Myocyte (in vitro differentiated cells): ENCODE measurements at places on chromosomes 2 and 18. TPM values are rescaled to one million over a fixed set of nuclear protein-coding genes. Genes with fewer than 3 reads are reported as not detected.
A peak's percentile ranks its signal among the peaks of the same experiment; 100 is the strongest.

- DNase-seq = no peak
Observed at GRCh38 chr2:207444756-207445155, 85.0 kb upstream of the CREB1 start.

DNA sequence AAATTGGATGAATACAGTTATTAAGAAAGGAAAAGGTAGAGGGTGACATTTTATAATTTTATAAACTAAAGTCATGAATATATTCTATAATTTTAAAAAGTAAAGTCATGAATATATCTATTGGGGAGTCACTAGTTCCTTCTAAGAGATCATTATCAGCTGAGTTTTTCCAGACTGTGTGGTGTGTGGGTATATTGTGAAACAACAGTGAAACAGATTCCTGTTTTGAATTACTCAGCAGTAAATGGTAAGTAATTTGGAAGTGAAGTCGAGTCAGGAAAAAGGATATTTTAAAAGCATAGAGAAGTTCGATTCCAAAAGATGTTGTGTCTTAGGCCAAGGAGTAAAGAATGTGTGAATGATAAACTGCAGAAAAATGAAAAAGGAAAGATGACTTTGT is 1018.2 kb upstream of the NXPH2 start:
- DNase-seq = no peak

DNA sequence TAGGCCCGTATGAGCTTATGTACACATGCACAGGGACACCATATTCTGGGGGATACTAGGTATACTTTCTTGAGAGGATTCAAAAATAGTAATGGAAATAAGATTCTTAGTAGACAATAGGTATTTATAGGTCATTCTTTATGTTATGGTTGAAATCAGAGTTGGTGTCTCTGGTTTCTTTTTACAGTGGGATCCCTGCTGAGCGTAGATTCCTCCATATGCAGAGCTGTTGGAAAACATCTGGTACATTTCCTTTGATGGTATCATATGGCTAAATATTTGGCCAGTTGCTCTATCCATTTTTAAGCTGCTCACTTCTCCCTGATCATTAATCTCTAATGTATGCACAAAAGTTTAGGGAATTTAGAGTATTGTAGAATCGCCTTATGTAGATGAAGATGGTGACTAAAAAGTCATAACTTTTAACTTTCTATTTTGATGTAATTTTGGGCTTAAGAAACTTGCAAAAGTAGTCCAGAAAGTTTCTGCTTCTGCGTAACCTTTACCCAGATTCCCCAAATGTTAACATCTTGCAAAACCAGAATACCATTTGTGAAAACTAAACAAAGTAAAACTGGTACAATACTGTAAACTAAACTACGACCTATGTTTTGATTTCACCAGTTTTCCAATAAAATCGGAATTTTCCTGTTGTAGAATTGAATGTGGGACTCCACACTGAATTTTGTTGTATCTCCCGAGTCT is 5.4 kb downstream of the ARHGAP28 start:
- no peak for DNase-seq

- no peak for DNase-seq
Observed at GRCh38 chr2:138391946-138392345, 109.6 kb upstream of the SPOPL start.

DNA sequence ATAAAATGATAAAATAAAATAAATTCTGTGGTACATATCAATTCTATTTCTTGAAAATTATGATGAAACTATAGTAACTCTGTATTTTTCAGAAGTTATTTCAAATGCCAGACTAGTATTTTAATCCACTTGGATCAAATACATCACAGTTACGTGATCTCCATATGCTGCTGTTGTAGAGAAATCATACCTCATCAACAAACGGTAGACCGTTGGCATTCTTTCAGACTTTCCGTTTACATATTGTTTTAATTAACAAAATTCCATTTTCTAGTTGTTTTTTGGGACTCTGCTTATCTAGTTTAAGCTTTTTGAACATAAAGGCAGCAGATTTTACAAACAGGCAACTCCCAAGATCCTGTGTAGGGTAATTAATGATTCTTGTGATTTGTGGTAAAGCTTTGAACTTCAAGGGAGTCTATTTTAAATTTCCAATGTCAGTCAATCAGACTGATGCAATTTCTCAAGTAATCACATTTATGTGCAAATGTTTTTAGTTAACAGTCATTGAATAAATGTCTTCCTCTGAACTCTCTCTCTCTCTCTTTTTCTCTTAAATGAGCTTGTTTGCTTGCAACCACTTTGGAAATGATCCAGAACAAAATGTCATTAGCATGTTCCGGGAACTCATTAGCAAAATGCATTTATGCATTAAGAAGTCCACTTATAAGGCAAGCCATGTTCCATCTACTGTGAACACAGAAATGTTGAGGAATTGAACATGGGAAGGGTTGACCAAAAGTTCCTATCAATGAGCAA is 31.8 kb downstream of the NYAP2 start:
- no peak for DNase-seq

DNA sequence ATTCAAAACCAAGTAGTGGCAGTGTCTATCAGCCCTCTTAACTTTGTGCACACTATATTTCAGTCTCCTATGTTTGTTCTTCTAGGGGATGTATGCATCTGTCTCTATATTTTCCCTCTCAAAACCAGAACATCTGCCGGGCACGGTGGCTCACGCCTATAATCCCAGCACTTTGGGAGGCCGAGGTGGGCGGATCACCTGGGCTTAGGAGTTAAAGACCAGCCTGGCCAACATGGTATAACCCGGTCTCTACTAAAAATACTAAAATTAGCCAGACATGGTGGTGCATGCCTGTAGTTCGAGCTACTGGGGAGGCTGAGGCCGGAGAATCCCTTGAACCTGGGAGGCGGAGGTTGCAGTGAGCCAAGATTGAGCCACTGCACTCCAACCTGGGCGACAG is 9.9 kb upstream of the GAREM2 start:
- DNase-seq = no peak

GRCh38 chr2:127149384-127149783 is 42.4 kb upstream of the BIN1 start:
- peak; percentile 38 for DNase-seq

- DNase-seq = no peak
Observed at GRCh38 chr2:238099714-238100048, 459 bp upstream of the ESPNL start.

DNA sequence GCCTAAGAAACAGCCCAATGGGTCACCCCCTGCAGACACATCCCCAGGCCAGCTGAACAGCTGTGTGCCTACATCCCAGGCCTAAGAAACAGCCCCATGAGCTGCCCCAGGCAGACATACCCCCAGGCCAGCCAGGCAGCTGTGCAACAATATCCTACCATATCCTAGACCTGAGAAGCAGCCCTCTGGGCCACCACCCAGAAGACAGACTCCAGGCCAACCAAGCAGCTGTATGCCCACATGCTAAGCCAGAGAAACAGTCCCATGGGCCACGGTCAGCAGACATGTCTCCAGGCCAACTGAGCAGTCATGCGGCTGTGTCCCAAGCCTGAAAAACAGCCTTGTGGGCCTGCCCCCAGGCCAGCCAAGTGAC is 205.5 kb downstream of the ATAD2B start:
- peak; percentile 26 for DNase-seq

DNA sequence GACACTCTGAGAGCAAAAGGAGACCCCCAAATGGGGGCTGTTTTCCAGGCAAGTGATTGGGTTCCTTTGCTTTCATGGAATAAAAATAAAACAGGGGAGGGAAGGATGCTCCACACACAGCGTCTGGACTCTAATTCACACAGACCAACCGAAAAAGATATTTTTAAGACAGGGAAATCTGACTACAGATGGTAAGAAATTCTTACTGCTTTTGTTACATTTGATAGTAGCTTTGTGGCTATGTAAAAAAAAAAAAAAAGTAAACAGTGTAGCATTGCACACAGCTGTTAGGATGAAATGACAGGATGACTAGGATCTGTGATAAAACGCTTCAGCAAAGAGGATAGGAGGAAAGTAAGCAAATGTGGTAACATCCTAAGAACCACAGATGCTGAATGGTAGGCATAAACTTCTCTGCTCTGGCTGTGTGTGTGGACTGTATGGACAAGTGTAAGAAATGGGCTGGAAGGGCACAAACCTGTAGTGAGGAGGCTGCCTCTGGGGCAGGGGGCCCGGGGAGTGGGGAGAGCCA is 207.6 kb downstream of the ANAPC1 start:
- DNase-seq = peak; percentile 81

GRCh38 chr18:23650968-23651927 is 11.5 kb downstream of the ANKRD29 start:
- peak; percentile 62 for DNase-seq

DNA sequence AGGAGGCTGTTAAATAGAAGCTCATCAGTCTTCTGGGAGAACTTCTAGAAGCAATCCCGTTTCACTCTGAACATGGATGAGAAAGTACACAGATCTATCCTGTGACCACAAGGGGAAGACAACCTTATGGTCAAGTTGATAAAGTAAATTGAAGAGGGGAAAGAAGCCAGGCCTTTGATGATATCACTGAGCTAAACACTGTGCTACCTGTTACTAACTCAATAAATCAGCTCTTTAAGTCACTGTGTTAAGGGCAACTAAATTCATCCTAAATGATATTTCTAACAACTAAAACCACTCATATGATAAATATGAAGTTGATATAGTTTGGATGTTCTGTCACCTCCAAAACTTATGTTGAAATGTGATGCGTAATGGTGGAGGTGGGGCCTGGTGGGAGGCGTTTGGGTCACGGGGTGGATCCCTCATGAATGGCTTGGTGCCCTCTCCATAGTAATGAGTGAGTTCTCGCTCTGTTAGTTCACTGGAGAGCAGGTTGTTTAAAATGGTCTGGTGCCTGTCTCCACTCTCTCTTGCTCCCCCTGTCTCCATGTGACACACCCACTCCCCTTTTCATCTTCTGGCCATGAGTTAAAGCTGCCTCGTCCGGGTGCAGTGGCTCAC is 23.6 kb downstream of the OLA1 start:
- DNase-seq = no peak

GRCh38 chr2:234271338-234271737 is 220.8 kb downstream of the SPP2 start:
- DNase-seq = no peak

GRCh38 chr2:168851674-168852320 is 38.4 kb downstream of the SPC25 start:
- DNase-seq = peak; percentile 76

- peak; percentile 60 for DNase-seq
Observed at GRCh38 chr2:152097290-152097800, 1.5 kb downstream of the CACNB4 start.

- no peak for DNase-seq
Observed at GRCh38 chr18:70720607-70721006, 431.8 kb downstream of the SOCS6 start.

DNA sequence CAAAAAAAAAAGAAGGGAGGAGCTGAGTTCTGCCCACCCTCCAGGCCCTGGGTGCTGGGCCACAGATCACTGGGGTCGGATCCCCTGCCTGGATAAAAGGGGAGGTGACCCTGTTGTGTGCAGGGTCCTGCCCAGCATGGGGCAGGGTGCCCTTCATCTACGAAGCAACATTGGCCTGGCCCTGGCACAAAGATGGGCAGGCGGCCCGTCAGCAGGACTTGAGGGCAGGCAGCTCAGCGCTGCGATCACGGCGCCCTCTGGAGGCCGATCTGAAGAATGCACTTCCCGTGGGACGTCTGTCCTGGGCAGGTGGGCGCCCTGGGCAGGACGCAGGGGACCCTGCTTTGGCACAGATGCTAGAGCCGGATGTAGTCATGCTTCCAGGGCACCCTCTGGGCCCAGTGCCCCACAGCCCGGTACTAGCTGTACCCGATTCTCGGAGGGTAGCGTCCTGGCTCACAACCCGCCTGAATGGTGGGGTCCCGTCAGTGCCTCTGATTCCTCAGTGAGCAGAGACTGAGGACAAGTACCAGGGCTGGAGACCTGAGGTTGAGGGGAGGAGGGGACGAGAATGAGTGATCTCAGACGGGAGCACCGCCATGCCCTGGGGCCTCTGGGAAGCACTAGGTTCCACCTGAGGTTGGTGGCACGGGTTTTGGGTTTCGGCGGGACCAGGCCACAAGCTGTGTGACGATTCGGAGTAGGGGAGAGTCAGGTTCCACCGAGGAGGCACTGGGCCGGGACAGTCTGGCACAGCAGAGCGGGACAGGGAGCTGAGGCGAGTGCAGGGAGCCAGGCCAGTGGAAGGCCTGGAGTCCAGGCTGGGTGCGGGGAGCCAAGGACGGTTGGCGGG is 18.0 kb downstream of the ARID5A start:
- DNase-seq = peak; percentile 64

DNA sequence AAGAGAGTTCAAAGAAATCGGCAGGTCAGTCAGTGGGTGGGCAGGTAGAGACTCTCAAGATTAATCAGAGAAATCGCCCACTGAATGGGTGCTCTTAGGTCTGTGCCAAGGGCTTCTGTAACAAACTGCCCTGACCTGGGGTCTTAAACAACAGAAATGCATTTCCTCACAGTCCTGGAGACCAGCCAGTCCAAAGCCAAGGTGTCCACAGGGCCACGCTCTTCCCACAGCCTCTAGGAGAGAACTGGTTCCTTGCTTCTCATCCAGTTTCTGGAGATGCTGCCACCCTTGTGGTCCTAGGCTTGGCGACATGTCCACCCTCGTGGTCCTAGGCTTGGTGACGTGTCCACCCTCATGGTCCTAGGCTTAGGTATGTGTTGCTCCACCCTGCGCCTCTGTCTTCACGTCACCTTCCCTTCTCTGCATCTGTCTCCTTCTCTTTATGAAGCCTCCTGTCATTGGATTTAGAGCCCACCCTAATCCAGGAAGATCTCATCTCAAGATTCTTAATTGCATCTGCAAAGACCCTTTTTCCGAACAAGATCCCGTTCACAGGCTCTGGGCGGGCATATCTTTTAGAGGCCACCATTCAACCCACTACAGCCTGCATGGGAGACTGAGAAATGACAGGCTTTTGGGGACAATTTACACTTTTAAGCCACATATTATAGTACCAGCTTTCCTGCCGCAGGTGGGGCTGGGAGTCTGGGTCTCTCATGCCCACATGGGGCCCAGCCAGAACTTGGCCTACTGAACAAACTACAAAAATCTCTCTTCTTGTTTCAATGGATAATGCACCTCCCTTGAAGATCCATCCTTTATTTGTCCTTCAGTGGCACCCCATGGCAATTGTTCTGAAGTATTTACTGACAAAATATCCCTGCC is 161.3 kb downstream of the ASB1 start:
- no peak for DNase-seq

DNA sequence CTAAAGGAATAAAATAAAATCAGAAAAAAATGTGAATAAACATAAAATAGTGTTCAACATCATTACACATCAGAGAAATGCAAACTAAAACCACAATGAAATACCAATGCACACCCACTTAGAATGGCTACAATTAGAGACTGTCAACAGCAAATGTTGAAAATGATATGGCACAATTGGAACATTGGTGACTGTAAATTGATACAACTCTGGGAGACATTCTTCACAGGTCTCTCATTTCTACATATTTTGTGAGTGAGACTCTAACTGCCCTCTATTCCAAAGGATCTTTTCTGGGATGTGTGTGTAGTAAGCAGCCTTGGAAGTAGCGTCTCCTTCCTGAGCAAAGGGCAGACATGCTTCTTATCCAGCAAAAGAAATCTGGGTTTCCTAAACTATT is 323.0 kb downstream of the FBXO15 start:
- no peak for DNase-seq

GRCh38 chr2:218719457-218719856 is 8.8 kb downstream of the TTLL4 start:
- DNase-seq = no peak

Gene LBX2
- 0.68 and 1.5 TPM in 2 replicates for total RNA-seq

Gene PIEZO2
- 7.5 and 10.7 TPM in 2 replicates for total RNA-seq

Gene PPP1CB
- 212 and 270 TPM in 2 replicates for total RNA-seq

Gene AGXT
- total RNA-seq = not detected in 2 replicates

Gene IL37
- total RNA-seq = not detected in 2 replicates

Gene MOGAT1
- total RNA-seq = not detected in 2 replicates

Gene ARHGEF33
- 0.26 and 0.27 TPM in 2 replicates for total RNA-seq

Gene BCL11A
- 0.11 and 0.57 TPM in 2 replicates for total RNA-seq

Gene GRHL1
- 0.47 and 1.4 TPM in 2 replicates for total RNA-seq
